ENCODE measurements at places on chromosomes 5 and 9.

- DNase-seq, result no peak
Measured at GRCh38 chr9:135229701-135230385, 142.4 kb downstream of the OLFM1 start.

DNA sequence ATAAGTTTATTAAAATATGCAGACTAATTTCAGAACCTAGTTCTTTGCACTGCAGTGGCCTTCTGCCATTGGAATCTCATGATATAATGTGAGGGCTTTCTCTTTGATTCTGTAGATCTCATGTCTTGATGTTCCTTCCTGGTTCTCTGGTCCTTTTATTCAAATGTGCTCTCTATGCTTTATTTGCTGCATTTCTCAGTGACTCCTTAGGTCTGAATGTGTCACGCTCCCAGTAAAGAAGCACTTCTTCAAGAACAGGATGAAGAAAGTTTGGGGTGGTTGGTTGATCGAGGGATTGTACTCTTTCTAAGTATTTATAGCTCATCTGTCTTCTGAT is 122.6 kb downstream of the GDNF start:
- no peak for DNase-seq

- no peak for DNase-seq
Measured at GRCh38 chr5:119420169-119420568, 32.1 kb upstream of the HSD17B4 start.

DNA sequence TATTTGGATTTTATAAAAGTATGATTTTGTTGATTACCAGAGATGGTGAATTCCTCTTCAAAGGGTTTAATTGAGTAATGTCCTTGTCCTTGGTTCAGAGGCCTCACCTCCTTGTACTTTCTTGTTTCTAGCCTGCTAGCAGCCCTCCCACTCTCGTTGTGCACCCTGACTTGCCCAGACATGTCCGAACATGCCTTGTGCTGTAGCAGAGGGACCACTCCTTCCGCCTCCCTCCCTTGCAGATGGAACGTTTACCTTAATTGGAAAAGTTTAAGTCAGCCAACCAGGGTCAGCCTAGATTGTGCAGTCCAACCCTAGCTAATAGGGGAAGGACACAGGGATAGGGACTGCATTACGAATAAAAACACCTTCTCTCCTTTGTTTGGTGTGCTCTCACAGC is 406.9 kb upstream of the NMUR2 start:
- no peak for DNase-seq

DNA sequence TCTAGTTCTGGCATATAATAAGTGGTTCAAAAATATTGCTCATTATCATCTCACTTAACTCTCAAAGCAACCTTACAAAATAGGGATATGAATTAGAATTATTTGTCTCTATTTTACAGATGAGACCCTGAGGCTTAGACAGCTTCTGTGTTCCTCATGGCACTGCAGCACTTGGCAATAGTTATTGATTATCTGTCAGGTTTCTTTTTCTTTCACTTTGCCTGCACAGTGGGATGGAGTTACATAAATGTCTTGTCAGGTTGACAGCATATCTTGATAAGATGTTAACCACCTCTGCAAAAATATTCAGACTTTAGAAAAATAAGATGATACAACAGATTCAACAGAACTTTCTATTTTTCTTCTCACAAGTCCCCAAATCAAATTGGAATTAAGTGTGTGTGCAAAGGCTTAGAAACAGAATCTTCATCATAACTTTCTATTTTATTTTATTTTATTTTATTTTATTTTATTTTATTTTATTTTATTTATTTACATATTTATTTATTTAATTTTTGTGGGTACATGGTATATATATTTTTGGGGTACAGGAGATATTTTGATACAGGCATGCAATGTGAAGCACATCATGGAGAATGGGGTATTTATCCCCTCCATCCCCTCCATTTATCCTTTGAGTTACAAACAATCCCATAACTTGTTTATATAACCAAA is 17.7 kb downstream of the NSG2 start:
- DNase-seq, result no peak

GRCh38 chr9:88326936-88327335 is 61.3 kb upstream of the SPIN1 start:
- DNase-seq, result no peak

DNA sequence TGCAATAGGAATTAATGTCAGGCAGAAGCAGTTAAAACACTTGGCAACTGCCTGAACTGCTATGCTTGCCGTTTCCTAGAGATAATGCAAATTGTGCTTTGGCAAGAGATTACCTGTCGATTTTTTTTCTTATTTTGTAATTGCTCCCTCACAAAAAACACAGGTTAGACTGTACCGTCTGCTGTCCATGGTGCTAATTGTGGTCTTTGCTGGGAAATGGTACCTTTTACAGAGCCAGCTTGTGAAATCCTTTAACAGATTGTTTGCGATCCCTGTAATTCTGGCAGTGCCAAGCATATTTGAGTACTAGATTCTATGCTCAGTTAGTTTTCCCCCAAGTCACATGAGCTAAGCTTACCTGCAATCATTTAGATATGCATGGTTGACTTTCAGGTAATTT is 2125.8 kb upstream of the WWC1 start:
- no peak for DNase-seq

- peak; percentile 81 for DNase-seq
Measured at GRCh38 chr5:80754900-80755299, 100.1 kb upstream of the DHFR start.

GRCh38 chr9:135998410-135999071 is 37.4 kb upstream of the UBAC1 start:
- DNase-seq, result no peak

DNA sequence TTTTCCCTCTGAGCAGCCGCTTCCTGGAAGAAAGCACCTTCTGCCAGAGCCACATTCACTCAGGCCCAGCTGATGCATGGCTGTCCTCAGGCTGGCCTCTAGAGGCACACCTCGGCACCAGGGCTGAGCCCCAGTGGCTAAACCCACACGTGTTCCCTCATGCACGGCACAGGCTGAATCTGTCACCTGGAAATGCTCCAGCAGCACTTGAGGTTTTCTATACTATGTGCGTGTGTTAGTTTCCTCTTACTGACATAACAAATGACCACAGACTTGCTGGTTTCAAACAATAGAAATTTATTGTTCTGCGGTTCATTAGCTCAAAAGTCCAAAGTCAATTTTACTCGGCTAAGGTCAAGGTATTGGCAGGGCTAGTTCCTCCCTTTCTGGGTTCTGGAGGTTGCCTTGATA is 141.4 kb downstream of the LRRC70 start:
- DNase-seq, result peak; percentile 20

GRCh38 chr9:113876151-113876992 is at the start of gene ZNF618:
Gene ZNF618 (plus strand): TSS chr9:113876309. CDS start chr9:113876381, 72 bp downstream.
- DNase-seq, result no peak

DNA sequence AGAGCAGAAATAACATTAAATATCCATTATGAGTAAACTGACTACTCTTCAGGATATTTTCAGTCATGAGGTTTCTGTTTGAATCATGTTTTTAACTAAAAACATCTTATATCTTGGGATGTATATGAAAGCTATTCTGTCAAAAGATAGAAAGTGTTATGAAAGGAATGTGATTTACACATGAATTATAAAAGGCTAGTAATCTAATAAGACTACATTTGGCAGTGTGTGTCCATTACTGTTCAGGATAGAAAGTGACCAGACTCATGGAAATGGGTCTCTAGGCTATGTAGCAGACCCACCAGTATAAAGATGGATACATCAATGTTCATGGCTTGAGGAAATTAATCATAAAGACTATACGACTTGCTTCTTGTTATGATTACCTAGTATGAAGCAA is 1328.2 kb upstream of the NUDT12 start:
- DNase-seq, result no peak

Data from stimulated activated naive B cell treated with anti-CD40 and anti-IgM and Interleukin-4, amounts not matched to agents 10 μg/mL and 1 μg/mL and 100 μg/mL, for 72 hours (primary cell).